Activated CD8-positive, alpha-beta memory T cell treated with anti-CD3 and anti-CD28 coated beads for 48 hours (primary cell): ENCODE measurements at places on chromosomes 3 and 15.

DNA sequence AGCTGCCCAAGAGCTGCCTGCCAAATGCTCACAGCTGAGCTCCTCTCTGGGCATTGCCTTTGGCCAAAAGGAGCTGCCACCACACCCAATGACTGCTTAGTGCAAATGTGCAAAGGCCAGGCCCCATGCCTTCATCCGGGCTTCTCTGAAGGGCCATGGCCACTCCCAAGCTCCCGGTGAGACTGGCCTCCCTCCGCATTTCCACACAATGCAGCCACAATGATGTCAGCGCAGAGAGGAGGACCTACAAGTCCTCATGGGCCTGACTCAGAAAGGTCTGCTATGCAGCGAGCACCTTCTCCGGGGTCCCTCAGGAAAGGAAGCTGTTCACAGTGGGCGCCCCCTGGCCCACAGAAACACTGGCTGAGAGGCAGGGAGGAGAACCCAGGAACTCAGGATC, 12.7 kb downstream of the OXTR start:
- DNase-seq = no peak

GRCh38 chr3:147129665-147130064, 276.7 kb downstream of the ZIC4 start:
- no peak for DNase-seq

DNA sequence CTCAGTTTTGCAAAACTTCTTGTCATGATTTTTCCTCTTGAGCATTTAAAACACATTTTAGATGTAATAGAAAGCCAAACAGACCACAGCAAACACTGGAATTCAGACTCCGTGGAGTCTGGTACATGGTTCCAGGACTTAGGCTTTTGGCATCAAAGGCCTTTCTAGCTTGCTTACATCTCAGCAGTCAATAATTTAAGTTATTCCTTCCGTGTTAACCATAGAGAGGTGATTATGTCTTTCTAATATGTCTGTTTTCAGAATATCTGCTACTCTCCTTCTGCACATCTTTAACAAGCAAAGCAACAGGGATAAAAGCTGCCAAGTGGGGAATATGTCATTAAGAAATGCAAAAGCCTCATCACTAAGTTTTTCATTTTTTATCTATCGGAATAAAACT, 171.7 kb upstream of the CRBN start:
- no peak for DNase-seq

GRCh38 chr15:60840703-60841411, 361.9 kb upstream of the ICE2 start:
- no peak for DNase-seq

- DNase-seq = no peak
Measured at GRCh38 chr3:191348098-191348497, 17.8 kb upstream of the UTS2B start.

GRCh38 chr3:13879102-13879945, 547 bp downstream of the WNT7A start:
- no peak for DNase-seq

GRCh38 chr3:194313560-194314387, 37.4 kb downstream of the CPN2 start:
- DNase-seq = no peak

- no peak for DNase-seq
Measured at GRCh38 chr15:84914909-84915605, 30.6 kb downstream of the SLC28A1 start.

DNA sequence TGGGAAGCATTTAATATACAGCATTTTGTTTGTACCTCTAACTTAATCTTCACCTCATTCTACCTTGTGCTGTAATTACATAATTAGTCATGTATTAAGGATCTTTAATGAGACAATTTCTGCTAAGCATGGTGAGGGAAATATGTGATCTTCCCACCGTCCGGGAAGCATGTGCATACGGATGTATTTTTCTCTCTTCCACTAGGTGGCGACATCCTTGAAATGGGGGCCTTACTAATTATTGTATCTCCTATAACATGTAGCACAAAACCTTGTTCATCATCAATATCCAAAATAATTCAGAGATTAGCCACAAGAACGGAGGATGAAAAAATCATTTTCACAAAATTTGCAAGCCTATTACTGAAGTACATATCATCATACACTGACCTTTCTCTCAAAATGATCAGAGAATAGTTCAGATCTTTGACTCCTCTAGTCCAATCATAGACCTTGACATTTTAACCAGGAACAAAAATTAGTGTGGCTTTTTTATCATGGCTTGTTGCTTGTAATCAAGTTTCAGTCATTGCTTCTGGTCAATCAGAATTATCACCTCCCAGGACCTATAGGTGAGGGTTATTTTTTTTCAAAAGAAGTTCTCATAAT, 148.9 kb upstream of the GBE1 start:
- no peak for DNase-seq

GRCh38 chr3:153897025-153897723, 224.0 kb upstream of the ARHGEF26 start:
- no peak for DNase-seq

DNA sequence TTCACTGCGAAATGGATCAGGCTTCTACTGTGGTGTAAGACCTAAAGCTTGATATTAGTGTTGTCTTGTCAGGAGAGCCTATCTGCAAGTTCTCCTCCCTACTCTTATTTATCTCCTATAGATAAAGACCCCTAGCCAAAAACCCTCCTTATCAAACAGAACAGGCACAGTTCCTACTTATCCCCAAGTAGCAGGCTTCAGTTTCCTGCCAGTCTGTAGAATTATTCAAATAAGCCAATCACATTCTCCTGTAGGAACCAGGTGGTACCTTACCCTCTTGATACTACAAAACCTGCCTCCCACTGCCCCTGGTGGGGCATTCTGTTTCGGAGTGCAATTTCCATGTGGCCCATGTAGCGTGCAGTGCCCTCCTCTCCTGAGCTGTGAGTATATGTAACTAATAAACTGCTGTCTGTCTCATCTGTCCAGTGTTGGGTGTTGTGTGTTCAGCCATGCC, 28.7 kb downstream of the HDGFL3 start:
- DNase-seq = no peak

- no peak for DNase-seq
Measured at GRCh38 chr3:27591312-27592210, 107.4 kb upstream of the SLC4A7 start.

GRCh38 chr15:96122077-96123027, 208.1 kb upstream of the NR2F2 start:
- no peak for DNase-seq

DNA sequence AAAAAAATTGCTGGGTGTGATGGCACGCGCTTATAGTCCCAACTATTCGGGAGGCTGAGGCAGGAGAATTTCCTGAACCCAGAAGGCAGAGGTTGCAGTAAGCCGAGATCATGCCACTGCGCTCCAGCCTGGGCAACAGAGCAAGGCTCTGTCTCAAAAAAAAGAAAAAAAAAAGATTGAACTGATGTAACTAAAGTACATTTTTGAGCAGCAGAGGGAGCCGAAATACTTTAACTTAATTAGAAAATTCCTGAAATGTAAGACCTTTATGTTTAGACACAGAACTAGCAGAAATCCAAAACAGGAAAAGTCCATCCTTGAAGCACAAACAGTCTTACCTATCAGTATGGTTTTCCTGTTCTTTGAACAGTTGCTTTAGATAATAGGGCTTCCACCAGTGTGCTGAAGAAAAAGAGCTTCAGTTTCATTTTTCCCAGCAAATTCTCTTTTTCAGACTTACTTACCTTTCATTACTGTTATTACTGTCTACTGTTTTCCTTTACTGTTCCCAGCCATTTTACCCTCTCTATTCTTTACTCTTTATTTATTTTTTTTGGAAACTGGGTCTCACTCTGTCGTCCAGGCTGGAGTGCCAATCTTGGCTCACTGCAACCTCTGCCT, 33.4 kb upstream of the ZNF609 start:
- DNase-seq = no peak

DNA sequence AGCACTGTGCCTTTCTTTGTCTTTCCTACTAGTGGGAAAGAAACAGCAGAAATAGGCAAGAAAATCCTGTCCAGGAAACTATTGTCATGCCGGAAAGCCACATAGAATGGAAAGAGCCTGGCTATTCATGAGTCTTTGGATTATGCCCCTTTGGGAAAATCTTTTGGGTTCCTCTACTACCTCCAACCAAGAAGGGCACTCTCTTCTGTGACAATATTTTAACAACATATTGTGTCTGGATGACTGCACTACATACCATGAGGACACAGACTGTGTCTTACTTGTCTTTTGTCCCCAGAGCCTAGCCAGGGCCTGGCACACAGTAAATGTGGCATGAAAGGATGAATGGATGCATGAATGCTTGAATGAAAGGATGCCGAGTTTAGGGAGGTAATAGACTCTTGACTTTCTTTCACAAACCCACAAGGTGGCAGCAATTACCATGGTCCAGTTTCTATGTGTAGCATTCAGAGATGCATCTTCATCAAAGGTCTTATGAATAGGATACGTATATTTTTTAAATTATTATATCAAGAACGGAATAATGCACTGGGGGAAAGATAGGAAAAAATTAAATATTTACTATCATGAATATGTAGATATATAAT, 30.3 kb downstream of the ARL14 start:
- no peak for DNase-seq

DNA sequence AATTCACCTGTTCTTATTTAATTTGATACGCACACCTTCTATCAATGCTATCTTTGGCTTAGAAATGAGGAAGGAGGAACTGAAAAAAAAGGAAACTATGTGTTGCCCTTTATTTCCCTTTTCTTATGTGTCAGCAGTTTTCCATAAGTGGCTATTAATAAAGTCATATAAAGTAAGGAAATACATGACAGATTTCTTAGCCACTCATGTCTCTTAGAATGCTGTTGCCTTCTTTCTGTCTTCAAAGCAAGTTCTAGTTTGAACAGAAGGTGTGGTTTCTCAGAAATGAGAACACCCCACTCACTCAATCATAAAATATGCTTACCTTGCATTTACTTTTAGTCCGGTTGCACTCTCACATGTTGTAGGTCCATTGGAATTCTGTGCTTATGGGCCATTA, 640.5 kb upstream of the GRM7 start:
- no peak for DNase-seq

DNA sequence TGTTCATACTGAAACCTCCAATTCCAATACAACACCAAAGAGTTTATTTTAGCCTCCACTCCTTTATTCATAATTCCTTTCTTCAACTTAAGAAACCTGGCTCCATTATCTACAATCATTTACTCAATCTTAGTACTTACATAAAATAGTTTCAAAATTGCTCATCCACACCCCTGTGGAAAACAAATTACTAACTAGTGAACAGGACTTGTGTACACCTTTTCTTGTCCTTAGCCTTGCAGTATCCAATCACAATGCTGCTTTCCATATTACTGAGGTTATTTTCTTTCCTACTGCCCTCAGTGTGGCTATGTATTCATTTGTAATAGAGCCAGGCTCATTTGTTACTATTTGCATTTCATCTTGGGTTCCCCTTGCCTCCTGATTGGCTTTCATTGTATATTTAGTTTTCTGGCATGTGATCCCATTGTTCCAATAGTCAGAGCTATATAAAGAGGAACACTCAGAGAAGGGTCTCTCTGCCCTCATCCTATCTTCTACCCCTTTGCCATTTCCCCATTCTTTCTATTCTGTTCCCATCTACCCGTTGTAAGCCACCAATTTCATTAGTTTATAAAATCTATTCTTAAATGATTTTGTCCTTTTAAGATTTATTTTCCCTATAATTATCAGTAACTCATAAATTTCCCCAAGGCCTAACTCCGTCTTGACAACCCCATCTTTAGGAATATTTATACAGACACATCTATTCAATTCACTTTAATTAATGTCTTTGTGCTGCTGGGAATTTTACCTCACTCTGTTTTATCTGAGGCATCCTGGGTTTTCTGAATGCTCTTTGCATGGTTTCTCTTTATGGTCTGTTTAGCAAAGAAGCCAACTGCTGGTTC, 67.9 kb upstream of the RBP1 start:
- DNase-seq = no peak

GRCh38 chr3:115139072-115139471, 8.0 kb downstream of the ZBTB20 start:
- no peak for DNase-seq

DNA sequence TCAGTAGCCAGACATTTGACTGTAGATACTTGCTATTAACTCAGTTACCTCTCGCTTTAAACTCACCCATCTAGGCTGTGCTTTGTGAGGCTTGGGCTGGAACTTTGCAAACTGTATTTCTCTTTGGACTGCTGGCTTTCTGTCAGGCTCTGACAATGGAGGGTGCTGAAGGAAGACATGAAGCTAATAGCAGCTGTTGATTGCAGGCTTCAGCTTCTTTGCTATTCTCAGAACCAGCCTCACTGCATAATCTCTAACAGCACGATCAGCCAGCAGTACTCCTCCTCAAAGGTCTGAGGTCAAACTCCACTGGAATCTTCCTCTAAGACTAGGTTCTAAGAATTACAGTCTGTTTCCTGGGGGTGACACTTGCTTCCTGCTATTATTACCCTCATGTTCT, 295.6 kb downstream of the ZBBX start:
- no peak for DNase-seq

DNA sequence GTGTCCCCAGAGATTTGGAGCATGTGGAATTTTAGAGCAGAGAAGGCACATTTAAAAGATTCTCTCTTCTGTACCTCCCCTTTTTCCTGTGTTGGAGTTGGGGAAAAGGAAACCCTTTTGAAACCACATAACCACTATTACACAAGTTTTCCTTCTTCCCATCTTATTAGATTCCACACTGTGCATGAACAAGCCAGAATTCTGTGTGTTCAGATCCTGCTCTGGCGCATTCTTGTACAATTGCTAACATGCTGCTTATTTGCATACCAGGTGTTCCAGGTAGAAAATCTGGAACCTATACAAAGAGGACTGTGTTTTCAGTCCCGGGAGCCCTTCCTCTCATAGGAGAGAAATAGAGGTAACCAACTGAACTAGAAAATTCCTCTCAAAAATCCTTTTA, 2.6 kb upstream of the CIB2 start:
- no peak for DNase-seq

GRCh38 chr3:184896336-184896735, 84.4 kb downstream of the VPS8 start:
- DNase-seq = no peak

GRCh38 chr3:195154111-195154791, 116.7 kb downstream of the XXYLT1 start:
- DNase-seq = no peak
